Fibroblast of skin of back (primary cell): ENCODE measurements at places on chromosomes 7 and 10.
A peak's percentile ranks its signal among the peaks of the same experiment; 100 is the strongest.

- DNase-seq: no peak
Observed at GRCh38 chr10:34959321-34959720, 130.8 kb downstream of the CUL2 start.

GRCh38 chr10:133131734-133132472, 28.1 kb upstream of the KNDC1 start:
- no peak for DNase-seq

- peak; percentile 83 for DNase-seq
Observed at GRCh38 chr10:14601872-14602725, 172.6 kb downstream of the FAM107B start.

DNA sequence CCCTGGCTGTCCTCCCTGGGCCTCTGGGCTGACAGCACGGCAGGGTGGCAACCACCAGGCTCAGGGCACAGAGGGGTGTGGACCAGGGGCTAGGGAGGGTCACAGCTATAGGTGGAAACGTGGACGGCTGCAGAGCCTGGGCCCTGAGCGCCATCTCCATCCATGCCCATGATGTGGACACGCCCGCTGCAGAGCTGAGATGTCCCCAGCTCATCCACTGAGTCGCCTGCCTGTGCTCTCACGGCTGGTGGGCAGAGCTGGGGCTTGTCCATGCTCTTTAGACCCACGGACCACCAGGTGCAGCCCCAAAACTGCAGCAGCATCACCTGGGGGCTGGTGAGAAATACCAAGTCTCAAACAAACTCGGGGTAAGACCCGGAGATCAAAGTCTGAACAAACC, 16.1 kb downstream of the TECPR1 start:
- DNase-seq: no peak

DNA sequence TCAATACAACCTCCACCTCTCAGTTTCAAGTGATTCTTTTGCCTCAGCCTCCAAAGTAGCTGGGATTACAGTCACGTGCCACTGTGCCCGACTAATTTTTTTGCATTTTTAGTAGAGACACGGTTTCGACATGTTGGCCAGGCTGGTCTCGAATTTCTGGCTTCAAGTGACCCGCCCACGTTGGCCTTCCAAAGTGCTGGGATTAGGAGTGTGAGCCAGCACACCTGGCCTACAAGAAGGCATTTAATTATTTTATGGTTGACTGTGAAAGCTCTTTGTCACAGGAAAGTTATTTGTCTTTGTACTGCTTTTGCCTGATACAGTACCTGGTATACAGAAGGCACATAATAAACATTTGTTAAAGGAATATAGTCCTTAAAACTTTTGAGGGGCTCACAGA, 12.9 kb downstream of the MYOZ1 start:
- DNase-seq: no peak

DNA sequence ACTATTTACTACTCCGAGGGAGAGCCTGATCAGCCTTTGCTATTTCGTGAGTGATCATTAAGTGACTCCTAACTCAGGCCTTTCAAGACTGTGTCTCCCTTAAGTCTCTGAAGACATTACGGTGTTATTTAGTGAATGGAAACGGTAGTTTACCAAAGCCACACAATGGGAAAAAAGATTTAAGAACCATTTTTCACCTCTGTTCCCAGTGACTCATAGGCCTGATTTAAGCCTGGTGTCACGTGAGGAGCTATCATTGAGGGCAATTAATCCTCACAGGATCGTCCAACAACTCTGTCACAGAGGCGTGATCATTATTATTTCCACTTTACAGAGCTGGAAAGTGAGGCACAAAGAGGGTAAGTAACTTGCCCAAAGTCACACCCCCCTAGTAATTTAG, 20.3 kb downstream of the C10orf90 start:
- no peak for DNase-seq

DNA sequence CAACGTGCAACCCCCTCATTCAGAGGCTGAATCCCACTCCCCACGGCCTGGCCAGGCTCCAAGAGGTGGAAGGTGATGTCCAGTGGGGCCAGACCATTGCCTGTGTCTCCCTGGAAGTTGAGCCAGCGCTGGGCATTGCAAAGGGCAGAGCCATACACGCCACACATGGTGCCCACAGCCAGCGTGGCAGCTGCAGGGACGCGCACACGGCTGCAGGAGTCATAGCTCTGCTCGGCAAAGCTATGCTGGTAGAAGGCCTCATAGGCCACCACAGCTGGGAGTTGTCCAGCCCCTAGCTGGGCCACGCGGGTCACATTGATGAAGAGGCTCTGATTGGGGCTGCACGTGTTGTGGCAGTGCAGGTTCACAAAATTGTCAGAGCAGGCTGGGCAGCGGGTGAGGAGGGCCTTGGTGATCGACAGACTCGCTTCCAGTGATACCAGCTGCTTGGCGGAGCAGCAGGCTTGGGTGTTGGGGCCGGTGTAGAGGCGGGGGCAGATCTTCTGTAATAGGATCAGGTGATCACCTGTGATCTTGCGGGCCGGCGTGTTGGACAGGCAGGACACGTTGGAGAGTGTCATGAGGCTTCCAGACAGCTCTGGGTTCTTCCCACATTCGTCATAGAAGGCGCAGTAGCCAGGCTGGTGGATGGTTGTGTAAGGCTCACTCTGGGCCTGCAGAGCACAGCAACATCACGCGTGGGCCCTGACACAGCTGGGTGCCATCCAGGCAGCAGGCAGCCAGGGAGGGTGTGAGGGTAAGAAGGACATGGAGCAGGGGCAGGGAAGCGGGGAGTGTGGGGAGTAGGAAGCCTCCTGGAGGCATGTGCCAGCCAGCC, 1.2 kb downstream of the NPC1L1 start:
- no peak for DNase-seq

DNA sequence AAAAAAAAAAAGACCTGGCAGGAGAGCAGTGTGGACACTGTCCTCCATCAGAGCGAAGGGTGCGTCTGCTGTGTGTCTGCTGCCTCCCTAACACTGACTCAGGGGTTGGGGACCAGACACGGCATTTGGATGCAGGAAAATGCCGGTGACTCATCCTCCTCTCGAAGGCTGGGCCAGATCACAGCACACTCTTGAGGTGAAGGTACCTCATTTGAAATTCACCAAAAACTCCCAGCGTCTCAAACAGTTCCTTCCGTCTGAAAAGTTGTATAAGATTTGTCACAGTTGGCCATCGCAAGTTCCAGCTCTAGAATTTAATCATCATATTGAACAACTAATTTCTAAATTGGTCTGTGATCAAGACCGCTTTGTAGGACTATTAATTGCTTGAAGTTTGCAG, 118.1 kb upstream of the LYZL2 start:
- DNase-seq: peak; percentile 63

GRCh38 chr10:11715815-11716494, 26.2 kb upstream of the ECHDC3 start:
- no peak for DNase-seq

DNA sequence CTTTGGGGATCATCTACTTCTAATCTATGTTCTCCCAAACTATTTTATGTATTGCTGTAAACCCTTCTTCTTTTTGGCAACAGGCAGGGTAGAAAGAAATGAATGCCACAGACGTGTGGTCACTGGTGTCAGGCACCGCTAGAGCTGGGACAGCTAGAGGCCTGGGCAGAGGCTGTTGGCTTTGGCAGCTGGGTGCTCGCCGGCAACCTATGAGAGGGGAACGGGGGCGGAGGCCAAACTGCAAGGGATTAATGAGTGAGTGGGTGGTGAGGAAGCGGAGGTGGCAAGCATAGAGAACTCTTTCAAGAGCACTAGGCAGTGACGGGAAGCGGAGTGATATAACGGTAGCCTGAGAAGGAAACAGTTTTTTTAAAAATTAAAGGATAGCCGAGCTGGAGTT, 78.5 kb downstream of the CREB5 start:
- DNase-seq: no peak

DNA sequence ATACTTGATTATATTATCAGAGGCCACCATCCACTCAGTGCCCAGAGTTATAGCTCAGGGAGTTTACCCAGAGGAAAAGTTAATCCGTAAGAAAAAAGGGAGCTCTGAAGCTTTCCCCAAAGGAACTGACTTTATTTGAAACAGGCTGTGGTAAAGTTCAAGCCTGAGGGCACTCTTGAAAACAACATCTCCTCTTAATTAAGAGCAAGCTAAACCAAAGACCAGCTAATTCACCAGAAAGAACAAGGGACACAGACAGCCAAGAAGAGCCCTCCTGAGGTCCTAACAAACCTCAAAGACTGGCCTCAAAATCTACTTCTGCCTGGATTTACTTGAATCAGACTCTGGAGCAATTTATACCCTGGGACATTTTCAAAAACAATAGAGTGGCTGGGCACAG, 159.6 kb upstream of the CHST15 start:
- DNase-seq: no peak

- DNase-seq: no peak
Observed at GRCh38 chr10:46077141-46077554, 31.1 kb upstream of the MSMB start.

DNA sequence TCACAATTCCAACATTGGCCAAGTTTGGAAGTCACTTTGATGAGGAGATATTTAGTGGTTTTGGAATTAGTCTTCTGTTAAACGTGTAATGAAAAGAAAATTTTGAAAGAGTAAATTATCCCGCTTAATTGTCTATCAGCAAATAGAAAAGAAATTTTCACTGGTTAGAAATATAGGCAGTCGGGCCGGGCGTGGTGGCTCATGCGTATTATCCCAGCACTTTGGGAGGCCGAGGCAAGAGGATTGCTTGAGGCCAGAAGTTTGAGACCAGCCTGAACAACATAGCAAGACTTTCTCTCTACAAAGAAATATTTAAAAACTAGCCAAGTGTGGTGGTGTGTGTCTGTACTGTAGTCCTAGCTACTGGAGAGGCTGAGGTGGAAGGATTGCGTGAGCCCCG, 13.4 kb downstream of the CNTNAP2 start:
- no peak for DNase-seq

DNA sequence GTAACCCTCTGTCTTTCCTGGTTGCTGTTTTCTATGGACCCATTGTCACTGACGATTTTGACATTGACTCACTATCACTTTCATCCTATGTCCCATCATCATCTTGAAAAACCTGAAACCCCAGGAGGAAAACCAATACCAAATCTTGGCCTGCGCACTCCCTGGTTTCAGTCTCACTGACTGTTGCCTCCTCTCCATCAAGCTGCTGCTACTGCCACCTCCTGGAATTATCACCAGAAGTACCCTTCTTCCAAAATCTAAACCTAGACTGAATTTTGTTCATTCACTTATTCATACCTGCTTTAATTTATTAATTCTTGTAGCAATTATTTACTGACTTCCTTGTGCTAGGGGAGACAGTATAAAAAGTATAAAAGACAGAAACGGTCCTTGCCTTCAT, 44.5 kb upstream of the ACBD5 start:
- no peak for DNase-seq

GRCh38 chr10:18759575-18759974, 100.3 kb downstream of the ARL5B start:
- DNase-seq: no peak

- DNase-seq: no peak
Observed at GRCh38 chr10:86988520-86988919, 20.2 kb downstream of the ADIRF start.

GRCh38 chr10:111986079-111986478, 197.5 kb downstream of the GPAM start:
- no peak for DNase-seq

DNA sequence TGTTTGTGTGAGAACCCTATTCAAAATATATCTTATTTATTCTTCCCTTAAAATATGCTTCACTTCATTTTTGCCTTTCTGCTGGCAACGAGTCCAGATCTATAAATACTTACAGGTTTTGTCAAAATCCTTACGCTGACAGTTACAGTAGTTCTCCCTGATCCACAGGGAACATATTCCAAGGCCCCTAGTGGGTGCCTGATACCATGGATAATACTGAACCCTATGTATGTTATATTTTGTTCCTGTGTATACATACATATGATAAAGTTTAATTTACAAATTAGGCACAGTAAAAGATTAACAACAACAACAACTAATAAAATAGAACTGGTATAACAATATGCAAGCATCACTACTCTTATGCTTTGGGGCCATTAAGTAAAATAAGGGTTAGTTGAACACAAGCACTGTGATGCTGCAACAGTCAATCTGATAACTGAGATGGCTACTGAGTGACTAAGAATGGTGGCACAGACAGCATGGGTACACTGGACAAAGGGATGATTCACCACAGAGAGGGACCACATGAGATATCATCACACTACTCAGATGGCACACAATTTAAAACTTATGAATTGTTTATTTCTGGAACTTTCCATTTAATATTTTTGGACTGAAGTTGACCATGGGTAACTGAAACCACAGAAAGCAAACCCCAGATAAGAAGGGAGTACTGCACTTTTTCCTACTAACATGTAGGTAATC, 29.4 kb upstream of the PCGF5 start:
- peak; percentile 77 for DNase-seq

- peak; percentile 40 for DNase-seq
Observed at GRCh38 chr10:29669149-29669548, 34.4 kb upstream of the SVIL start.

- peak; percentile 64 for DNase-seq
Observed at GRCh38 chr7:98722402-98722801, 105.3 kb downstream of the NPTX2 start.

- no peak for DNase-seq
Observed at GRCh38 chr7:674454-675410, 51.8 kb upstream of the DNAAF5 start.

- peak; percentile 94 for DNase-seq
Observed at GRCh38 chr7:100837099-100837836, 9.9 kb upstream of the EPHB4 start.

DNA sequence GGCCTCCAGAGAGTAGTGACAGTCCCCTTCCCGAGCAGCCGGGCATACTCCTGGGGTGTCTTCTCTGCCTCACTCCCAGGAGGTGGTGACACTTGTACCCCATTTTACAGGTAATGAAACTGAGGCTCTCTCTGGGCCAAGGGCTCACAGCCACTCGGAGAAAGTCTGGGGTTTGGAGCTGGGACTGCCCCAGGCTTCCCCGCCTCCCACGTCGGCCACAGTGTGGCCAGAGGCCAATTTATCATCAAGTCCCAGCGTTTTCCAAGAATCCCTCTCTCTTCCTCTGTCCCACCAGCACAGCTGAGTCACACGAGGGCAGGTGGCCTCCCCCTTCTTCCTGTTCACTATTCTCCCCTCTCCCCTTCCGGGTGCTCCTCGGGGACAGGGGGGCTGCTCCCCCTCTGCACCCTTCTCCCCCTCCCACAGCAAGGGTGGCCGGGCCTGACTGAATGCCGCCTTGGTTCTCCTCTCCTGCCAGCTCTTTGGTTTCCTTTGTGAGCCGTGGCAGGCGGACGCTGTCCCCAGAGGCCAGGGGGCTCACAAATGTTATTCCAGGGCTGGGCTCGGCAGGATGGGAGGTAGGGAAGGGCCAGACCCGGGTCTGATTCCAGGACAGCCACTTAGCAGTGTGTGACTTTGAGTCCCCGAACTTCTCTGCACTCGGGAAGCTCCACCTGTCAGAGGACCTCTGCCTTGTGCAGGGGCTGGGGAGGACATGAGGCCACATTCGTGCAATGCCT, 17.7 kb downstream of the CLIP2 start:
- DNase-seq: peak; percentile 88
